ENCODE measurements at places on chromosomes 11 and 22. TPM values are rescaled to one million over a fixed set of nuclear protein-coding genes. Genes with fewer than 3 reads are reported as not detected.

Gene BRMS1
- polyA plus RNA-seq, result 83.0 TPM

GRCh38 chr11:127130321-127130720 lies 129.8 kb upstream of the KIRREL3 start:
- H3K36me3 ChIP-seq, result no peaks in the 10 kb centered on the region
- no peak overlapping the region for H3K4me3 ChIP-seq
- no peaks in the 10 kb centered on the region for H3K4me1 ChIP-seq
- H3K27ac ChIP-seq, result no peak overlapping the region
- DNase-seq, result no peak

DNA sequence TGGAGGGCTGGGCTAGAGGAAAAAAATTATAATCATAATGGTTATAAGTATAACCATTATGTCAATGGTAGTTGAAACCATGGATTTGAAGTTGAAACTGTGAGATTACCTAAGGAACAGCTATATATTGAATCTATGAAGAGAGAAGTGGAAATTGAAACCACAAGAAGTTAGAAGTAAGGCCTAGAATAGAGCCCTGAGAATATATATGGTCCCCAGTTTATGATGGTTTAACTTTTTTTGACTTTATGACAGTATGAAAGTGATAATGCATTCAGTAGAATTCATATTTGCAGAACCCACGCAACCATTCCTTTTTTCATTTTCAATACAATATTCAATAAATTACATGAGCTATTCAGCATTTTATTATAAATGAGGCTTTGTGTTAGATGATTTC lies 15.0 kb downstream of the AASDHPPT start:
- H3K4me1 ChIP-seq, result peaks cover 15% of the 10 kb centered on the region
- H3K4me3 ChIP-seq, result no peak overlapping the region
- H3K27ac ChIP-seq, result no peak overlapping the region
- no peak for DNase-seq
- H3K27me3 ChIP-seq, result no peaks in the 10 kb centered on the region
- H3K36me3 ChIP-seq, result peaks cover 67% of the 10 kb centered on the region

DNA sequence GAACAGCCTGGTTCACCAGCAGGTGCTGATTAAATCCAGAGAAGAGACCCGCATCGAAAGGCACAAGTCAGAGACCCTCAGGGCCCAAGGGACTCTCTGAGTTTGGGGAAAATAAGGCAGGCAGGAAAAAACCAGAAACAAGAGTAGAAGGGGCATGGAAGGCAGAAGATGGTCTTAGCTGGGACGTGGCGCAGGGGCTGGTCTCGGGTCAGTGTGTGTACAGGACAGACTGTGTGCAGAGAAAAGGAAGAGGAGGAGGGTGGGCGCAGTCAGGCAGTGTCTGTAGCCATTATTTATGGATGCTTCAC lies 31.3 kb downstream of the PPP2R1B start:
- DNase-seq, result no peak
- no peak overlapping the region for H3K4me3 ChIP-seq
- H3K36me3 ChIP-seq, result no peaks in the 10 kb centered on the region

- DNase-seq, result no peak
- H3K4me3 ChIP-seq, result no peak overlapping the region
- no peaks in the 10 kb centered on the region for H3K4me1 ChIP-seq
- no peaks in the 10 kb centered on the region for H3K36me3 ChIP-seq
- no peaks in the 10 kb centered on the region for H3K27me3 ChIP-seq
- H3K27ac ChIP-seq, result no peak overlapping the region
Observed at GRCh38 chr11:134882671-134883297, 470.7 kb upstream of the B3GAT1 start.

GRCh38 chr22:44026630-44027511 lies 2.8 kb downstream of the PARVB start:
- H3K4me3 ChIP-seq, result peak overlapping the region; percentile 10
- no peaks in the 10 kb centered on the region for H3K36me3 ChIP-seq
- peaks cover 27% of the 10 kb centered on the region for H3K4me1 ChIP-seq
- H3K27me3 ChIP-seq, result no peaks in the 10 kb centered on the region

Gene STK33
- 8.1 TPM for polyA plus RNA-seq
